ENCODE measurements at places on chromosomes 5 and 9.

- DNase-seq, result no peak
Measured at GRCh38 chr5:174234388-174234787, 188.9 kb downstream of the NSG2 start.

DNA sequence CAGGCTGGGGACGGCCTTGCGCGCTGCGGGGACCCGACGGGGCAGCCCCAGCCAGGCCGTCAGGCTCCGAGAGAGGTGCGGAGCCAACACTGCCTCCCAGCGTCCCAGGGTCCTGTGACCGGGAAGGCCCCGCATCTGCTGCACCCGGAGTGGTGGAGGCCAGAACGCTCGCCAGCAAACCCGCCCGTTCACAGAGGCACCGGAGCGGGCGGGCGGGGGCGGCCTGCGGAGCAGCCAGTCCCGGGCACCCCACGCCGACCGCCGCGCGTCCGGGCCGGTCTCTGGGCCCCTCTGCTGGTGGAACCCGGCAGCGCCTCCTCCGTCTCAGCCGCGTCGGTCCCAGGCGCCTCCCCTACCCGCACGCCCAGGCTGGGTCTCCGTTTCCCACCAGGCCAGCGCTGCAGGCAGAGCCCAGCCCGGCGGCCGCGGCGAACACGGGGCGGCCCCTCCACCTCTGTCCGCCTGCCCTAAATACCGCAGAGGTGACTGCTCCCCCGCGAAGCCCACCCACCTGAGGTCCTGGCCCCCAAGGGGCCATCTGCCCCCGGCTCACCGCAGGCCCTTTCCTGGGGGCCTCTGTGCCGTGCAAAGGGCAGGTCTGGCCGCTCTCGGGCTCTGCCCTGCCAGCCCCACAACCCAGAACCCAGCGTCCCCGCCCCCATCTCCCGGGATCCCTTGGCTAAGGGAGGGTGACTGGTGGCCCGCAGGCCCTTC is 15.9 kb downstream of the EXD3 start:
- peak; percentile 77 for DNase-seq

DNA sequence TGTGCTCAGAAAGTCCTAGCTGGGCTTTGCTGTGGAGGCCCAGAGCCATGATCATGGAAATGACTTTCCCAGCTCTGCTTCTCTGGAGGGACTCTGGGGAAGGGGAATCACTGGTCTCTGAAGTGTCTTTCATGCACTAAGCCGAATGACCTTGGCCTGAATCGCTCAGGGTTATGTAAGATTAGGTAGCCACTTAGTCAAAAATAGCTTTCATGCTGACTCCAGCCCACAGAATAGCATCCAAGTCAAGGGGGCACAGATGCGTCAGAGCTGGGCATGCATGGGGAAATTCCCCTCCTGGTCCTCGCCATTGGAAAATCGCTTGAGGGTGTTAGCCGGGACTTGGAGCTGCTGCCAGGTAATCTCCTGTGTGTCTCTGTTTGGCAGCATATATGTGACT is 36.1 kb upstream of the PPARGC1B start:
- no peak for DNase-seq

- DNase-seq, result no peak
Measured at GRCh38 chr5:17277907-17278306, 60.5 kb downstream of the BASP1 start.

DNA sequence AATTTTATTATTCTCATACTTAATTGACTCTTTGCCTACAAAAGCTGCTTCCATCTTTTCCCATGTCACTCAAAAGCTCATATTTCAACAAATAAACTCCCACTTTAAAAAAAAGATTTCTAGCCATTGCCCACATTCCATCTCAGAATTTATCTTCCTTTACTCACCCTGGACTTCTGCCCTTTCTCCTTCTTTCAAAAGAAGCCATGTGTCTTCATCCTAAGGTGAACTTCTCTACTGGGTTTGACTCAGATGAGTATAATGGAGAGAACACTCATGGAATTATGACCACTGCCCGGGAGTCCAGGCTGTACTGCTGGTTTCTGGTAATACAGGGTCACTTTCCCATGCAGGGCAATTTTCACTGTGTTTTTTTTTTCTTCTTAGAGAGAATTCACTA is 548.5 kb upstream of the ZNF462 start:
- no peak for DNase-seq

DNA sequence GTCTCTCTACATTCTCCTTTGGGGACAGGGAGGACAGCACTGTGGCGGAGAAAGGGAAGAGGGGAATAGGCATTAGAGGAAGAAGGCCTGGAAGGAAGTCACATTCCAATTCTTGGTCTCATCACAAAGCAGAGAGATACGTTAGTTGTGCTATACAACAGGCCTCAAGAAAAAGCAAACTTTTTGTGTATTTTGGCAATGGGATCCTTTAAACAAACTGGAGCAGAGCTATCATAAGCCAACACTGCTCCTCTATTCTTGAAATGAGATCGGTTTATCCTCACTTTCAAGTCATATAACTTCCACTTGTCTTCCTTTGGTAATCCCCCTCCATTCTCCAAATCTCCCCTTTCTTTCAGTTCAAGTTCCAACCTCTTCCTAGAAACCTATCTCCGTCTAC is 6.5 kb downstream of the DENND1A start:
- DNase-seq, result no peak

- DNase-seq, result no peak
Measured at GRCh38 chr5:96453394-96453793, 20.3 kb upstream of the PCSK1 start.

DNA sequence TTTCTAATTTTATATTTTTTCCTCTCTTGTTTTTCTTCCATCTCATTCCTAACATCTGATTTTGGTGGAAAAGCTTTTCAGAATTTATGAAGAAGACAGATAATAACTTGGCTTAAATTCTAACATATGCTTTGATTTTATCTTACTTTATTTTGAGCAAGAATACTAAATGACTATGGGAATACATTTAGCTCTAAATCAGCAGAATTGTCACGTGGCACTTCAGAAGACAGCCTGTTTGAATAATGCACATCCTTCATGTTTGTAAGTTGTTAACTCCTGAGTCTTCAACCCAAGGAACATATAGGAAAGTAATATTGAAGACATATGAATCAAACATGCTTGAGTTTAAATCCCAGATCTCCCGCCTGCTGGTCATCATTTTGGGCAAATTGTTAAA is 90.3 kb downstream of the NTRK2 start:
- DNase-seq, result no peak

DNA sequence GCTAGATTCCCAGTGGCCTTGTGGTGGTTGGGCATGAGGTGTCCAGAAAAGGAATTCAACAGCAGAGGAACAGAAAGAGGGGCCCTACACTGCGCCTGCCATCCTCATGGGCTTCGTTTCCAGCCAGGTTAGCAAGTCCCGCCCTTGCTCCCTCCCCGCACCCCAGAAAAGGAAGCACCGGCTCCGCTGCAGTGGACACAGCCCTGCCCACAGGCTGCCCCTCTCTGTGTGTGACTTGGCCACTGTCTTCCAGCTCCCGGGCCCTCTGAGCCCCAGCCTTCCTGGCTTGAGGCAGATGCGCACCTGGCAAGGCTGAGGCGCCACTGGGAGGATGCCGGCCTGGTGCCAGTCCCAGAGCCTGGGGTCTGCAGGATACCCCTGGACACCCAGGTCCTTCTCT is 305.0 kb upstream of the IRX4 start:
- DNase-seq, result no peak

DNA sequence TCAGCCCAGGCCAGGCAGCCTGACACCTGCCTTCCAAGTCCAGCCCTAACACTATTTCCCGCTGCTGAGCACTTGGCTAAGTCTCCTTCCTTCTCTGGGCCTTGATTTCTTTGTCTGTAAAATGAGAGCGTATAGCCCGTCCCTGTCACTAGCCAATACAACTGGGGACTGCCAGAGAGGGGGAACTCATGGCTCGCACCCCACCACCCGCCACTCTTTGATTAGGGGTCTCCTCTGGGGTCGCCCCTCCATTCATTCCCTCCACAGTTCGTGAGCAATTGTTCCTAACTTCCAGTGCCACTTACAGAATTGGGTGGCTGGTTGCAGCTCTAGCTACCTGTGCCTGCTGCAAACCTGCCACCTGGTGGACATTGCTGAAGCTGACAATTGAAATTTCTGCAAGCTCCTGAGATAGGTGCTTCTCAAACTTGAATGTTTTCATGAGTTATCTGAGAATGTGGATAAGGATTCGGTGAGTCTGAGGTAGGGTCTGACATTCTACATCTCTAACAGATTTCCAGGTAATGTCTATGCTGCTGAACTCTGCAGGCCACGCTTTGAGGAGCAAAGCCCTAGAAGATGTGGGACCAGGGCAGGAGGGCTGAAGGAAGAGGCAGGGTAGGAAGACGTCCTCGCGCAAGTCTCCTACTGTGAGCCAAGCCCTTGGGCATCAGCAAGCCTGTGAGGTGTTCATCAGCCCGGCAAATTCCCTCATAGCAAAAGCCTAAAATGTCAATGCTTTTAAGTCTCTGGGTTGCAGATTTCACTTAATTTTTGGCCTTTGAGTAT is 13.3 kb upstream of the RECK start:
- DNase-seq, result peak; percentile 64

GRCh38 chr9:94808926-94809700 is 82.6 kb downstream of the AOPEP start:
- DNase-seq, result no peak

DNA sequence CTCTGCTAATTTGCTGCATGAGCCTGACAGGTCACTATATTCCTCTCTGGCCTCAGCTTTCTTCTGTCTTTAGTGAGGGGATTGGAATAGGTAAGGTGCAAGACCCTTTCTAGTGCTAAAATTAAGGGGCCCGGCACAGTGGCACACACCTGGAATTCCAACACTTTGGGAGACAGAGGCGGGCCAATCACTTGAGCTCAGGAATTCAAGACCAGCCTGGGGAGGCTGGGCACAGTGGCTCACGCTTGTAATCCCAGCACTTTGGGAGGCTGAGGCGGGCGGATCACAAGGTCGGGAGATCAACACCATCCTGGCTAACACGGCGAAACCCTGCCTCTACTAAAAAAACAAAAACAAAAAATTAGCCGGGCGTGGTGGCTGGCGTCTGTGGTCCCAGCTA is 37.2 kb downstream of the EGR1 start:
- DNase-seq, result no peak

DNA sequence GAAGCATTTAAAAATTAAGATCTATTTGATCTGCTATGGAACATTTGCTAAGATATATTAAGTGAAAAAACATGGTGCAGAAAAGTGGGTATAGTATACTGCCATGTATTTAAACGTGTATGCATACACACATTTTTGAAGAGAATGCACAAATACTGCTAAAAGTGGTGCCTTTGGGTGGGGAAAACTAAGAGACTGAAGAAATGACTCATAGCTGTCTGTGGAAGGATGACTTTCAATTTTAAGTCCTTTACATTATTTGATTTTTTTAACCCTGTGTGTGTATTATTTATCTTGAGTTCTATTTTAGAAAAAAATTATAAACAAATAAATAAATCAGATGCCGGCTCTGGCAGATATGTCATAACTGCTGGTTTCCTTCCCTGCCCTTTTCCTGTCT is 120.7 kb upstream of the SLIT3 start:
- no peak for DNase-seq

GRCh38 chr9:86705490-86705889 is 241.8 kb downstream of the GAS1 start:
- no peak for DNase-seq

DNA sequence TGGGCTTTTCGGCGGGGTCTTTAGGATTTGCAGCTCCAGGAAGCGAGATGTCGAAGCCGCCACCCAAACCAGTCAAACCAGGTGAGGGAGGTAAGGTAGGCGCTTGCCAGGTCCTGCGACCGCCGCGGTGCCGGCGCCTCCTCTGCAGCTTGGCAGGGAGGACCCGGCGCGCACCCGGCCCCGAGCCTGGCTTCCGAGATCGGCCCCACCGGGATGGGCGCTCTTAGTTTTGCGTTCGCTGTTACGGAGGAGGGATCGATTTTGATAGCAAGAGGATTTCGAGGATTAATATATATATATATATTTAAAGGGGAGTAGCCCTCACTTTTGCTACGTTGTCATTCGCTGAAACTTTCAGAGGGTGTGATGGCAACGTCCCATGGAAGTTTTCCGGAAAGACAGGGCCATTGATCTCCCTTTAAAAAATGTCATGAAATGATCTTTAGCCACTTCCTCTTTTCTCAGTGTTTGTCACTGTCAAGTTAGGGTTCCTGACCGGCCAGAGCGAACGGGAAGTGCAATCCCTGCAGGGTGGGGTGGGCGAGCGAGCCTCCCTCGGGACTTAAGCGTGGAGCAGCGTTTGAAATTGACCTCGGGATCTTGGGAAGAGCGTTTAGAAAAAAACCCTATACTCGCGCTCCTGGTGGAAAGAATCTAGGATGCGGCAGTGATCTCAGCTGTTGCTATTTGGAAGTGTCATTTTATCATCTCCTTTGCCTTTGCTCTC is 495 bp downstream of the OSTF1 start:
- peak; percentile 83 for DNase-seq

- DNase-seq, result no peak
Measured at GRCh38 chr5:57817001-57817453, 334.4 kb upstream of the ACTBL2 start.

DNA sequence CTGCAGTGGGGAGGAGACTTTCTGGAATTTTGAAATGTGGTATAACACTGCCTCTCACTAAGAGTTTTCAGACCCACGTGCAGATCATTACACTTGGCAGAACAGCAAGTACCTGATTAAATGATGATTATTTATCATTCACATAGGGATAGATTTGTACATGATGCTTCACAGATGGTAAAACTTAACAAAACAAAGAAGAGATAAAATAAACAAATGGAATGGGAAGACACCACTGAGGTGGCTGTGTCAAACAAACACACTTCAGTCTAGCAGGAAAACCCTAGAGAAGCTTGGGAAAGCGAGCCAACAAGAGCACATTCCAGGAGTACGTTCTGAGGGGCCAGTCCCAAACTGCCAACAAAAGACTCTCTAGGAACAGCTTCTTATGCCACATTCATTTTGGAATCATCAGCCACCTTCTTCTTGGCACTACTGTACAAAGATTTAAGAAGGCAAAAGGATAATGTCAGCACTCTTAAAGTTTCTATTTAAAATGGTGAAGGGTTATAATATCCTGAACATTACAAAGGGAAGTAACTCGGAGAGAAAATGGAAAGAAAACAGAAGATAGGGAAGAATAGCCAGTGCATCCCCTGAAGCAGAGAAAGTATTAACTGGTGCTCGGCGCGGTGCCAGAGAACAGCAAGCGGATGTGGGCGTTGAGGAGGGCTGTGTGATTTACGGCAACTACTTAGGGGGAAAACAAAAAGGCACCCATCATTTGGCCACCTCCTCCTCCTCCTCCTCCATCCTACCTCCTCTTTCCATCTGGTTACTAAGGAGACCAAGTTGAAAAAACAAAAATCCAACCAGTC is 1.6 kb downstream of the MED27 start:
- DNase-seq, result peak; percentile 46

Data from psoas muscle (tissue), 8 donors.